ENCODE measurements at places on chromosomes 7 and 10.
A peak's percentile ranks its signal among the peaks of the same experiment; 100 is the strongest.

- DNase-seq = no peak
Observed at GRCh38 chr10:75694790-75695189, 263.4 kb downstream of the LRMDA start.

GRCh38 chr10:43931308-43931930 is 282.7 kb upstream of the ZNF32 start:
- no peak for DNase-seq

- no peak for DNase-seq
Observed at GRCh38 chr10:111303887-111304286, 227.1 kb downstream of the ADRA2A start.

DNA sequence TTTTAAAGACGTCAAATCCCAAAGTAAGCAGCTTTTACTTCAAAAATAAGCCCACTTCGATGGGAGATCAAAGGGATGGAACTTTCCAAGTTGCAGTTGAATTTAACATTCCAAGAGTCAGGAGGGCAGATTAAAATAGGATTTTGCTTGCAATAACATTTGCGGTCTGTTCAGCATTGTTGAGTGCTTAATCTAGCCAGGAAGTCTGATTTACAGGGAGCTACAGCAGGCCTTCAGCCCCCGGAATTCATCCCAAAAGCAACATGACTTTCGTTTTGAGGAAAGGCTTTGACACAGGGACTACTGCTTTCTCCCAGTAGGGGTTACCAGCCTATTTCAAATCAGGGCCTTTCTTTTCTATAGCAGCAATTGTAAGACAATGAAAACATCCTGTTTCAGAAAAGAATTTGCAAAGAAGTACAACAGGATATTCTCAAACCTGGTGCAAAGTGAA is 279.6 kb upstream of the PITRM1 start:
- no peak for DNase-seq

DNA sequence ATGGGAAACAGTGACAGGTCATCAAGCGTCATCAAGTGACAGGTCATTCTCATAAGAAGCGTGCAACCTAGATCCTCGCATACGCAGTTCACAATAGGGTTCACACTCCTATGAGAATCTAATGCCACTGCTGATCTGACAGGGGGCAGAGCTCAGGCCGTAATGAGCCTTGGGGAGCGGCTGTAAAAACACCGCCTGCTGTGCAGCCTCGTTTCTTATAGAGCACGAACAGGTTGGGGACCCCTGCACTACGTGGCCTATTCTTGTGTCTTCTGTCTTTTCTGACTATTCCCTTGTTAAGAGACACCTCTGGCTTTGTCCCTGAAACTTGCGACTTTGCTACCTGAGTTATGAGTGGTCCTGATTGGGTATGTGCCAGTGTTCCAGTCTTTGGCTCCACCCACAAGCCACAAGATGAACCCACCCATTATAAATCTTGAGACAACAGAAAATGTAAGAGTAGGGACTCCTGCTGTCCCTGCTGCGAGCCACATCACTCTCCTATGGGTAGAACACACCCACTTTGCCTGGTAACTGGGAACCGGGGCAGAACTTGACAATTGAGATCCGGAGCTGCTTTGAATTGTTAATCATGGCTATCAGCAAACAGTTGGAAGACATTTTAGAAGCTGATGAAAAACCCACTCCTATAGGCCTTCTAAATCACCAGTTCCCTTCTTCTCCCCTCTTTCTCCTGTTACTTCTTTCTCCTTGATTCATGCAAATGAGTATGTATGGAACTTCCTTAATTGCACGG is 55.8 kb upstream of the EXOC4 start:
- no peak for DNase-seq

GRCh38 chr10:116112232-116113231 is 160.5 kb downstream of the GFRA1 start:
- DNase-seq = no peak

- DNase-seq = no peak
Observed at GRCh38 chr7:114459574-114459973, 45.0 kb downstream of the FOXP2 start.

- DNase-seq = no peak
Observed at GRCh38 chr7:148787571-148788295, 89.0 kb downstream of the CUL1 start.

DNA sequence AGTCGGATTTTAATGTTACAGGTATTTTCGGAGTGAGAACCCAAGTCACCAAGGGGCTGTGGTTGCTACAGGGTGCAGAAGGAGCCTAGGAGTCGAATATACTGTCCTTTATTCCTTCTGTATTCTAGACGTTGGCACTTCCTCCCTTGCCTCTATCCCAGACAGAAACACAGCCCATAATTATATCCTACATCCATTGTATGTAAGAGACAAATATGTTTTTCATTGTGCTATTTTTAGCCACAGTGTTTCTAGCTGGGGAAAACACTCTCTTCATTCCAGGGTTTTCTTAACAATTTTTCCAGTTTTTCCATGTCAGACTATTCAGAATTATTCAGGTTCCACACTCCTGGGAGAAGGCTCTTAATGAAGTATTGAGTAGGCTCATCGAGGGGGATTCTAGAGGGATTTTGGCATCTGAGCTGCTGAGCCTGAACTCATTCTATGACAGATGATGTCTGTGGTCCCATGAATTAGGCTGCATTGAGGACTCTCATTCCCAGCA is 32.6 kb downstream of the KIAA1217 start:
- no peak for DNase-seq

DNA sequence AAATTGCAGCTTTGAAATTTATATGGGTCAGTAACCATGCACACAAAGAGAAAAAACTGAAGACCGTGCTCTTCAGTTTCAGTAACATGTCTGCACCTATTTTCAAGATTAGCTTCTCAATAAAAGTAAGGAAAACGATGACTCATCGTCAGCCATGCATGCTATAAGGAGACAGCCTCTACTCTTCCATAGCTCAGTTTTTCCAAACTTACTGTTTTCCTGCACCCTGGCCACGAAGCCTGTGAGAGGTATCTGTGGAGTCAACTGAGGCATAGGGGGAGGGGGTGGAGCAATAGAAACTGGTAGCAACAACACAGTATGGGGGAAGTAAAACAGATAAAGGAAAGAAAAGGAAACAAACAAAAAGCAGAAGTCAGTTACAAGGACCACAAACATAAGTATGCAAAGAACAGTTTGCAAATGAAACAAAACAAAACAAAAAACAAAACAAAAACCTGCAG is 58.0 kb downstream of the PDSS1 start:
- no peak for DNase-seq

GRCh38 chr7:12866207-12866606 is 178.8 kb downstream of the ARL4A start:
- DNase-seq = no peak

DNA sequence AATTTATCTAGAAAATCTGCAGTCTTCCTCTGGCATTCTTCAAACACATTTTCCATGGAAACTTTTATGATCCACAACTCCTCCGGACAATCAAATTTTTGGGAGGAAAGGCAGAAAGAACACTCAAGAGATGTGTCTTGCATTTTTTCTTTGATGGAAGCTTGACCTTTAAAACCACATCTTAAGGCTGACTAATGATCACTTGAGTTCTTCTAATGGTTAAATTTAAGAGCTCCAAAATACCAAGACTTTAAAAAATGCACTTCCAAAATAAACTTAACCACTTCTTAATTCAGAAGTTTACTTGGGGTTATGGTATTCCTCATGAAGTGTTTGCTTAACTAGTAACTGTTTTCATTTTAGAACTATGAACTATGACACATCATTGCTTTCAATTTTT is 43.3 kb downstream of the ETV1 start:
- no peak for DNase-seq

DNA sequence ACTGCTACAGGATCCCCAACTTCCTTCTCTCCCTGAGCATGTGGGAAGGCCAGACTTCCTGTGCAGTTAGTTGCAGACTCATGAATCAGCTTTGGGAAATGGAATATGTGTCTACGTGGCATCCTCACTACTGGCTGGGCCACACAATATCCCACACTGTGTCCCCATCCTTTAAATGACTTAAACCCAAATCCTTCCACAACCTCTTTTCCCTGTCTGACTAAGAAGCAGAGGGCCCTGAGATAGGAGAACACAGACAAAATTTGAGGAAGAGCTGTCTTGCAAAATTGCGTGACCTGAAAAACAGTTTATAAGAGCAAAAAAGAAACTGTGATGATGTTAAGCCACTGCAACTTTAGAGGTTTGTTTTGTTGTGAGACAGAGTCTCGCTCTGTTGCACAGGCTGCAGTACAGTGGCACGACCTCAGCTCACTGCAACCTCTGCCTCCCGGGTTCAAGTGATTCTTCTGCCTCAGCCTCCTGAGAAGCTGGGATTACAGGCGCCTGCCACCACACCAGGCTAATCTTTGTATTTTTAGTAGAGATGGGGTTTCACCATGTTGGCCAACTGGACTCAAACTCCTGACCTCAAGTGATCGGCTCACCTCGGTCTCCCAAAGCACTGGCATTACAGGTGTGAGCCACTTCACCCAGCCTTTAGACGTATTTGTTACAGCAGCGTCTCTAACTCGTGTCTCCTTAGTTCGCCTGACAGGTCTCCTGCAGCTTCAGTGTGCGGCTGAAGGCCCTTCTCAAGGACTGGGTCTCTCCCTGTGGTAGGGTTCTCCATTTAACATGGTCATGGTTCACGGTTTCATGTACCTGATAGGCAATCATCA is 46.9 kb upstream of the SFMBT2 start:
- no peak for DNase-seq

- DNase-seq = no peak
Observed at GRCh38 chr7:90155206-90155605, 937 bp downstream of the STEAP1 start.

DNA sequence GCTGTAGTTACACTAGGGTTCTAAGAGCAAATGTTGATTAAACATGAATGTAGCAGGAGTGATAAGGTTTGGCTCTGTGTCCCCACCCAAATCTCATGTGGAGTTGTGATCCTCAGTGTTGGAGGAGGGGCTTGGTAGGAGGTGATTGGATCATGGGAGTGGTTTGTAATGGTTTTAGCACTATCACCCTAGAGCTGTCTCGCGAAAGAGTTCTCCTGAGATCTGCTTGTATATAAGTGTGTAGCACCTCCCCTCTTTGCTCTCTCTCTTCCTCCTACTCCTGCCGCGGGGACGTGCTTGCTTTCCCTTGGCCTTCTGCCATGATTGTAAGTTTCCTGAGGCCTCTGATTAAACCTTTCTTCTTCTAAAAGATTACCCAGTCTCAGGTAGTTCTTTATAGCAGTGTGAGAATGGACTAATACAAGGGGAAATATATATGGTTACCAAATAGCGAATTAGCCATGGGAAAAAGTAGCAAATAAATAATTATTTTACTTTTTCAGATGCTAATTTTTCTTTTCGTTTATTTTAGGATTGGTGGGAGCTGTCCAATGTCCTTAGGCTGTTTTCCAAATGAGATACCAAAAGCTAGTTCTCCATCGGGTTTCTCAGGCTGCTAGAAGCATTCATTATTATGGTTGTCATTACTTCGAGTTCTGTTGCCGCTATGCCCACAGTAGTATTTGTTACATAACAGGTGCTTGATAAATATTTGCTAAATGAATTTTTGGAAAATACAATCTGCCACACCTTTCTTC is 58.7 kb downstream of the PTEN start:
- DNase-seq = no peak

GRCh38 chr10:17673471-17674061 is 29.6 kb downstream of the STAM start:
- DNase-seq = no peak

- peak; percentile 13 for DNase-seq
Observed at GRCh38 chr10:57338823-57339558, 928.7 kb downstream of the IPMK start.

- no peak for DNase-seq
Observed at GRCh38 chr10:74072503-74072902, 74.6 kb downstream of the VCL start.

GRCh38 chr7:19143881-19144574 is 1.2 kb downstream of the FERD3L start:
- no peak for DNase-seq

GRCh38 chr10:118256209-118256608 is 85.9 kb downstream of the FAM204A start:
- DNase-seq = no peak

DNA sequence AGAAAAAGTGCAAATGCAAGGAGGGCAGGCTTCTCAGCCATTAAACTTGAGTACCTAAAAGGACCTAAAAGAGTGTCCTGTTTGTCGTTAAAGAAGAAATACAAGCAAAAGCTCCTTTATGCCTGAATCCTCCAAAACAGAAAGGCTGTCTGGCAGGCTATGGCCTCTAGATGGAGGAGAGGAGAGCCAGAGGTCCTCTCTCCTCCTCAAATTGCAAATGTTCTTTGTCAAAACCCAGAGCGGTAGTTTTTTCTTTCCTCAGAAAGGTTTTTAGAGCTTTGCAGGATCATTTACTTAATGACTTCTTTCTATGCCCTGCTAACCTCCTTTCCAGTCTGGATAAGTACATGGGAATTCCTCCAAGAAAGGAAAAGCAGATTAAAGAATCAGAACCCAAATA is 1.9 kb upstream of the SORCS1 start:
- DNase-seq = no peak

GRCh38 chr7:159108491-159108890 is 36.2 kb downstream of the VIPR2 start:
- DNase-seq = no peak

- DNase-seq = no peak
Observed at GRCh38 chr7:25037325-25037724, 57.3 kb upstream of the OSBPL3 start.

- no peak for DNase-seq
Observed at GRCh38 chr7:131723926-131724325, 167.5 kb upstream of the PODXL start.

Measured in NCI-H1694 treated with DMSO at 0.1 percent for 48 hours (cell line).